Activated B cell treated with CpG ODN at 0.5 μM for 24 hours (primary cell): ENCODE measurements at places on chromosomes 5 and 9. TPM values are rescaled to one million over a fixed set of nuclear protein-coding genes. Genes with fewer than 3 reads are reported as not detected.

- DNase-seq = no peak
Observed at GRCh38 chr9:20043461-20043860, 254.6 kb upstream of the SLC24A2 start.

GRCh38 chr9:18253950-18254349 lies 220.0 kb upstream of the ADAMTSL1 start:
- DNase-seq = no peak

GRCh38 chr9:5614985-5615384 lies 13.9 kb upstream of the RIC1 start:
- no peak for DNase-seq

Gene IL5
- not detected in 2 replicates for total RNA-seq

GRCh38 chr5:91938441-91938840 lies 555.3 kb upstream of the ARRDC3 start:
- DNase-seq = no peak

- no peak for DNase-seq
Observed at GRCh38 chr5:175814691-175815090, 56.7 kb upstream of the CPLX2 start.

Gene NOXA1
- total RNA-seq = 2.6 and 3.9 TPM in 2 replicates

- DNase-seq = no peak
Observed at GRCh38 chr9:115211413-115212124, 93.6 kb upstream of the TNC start.

DNA sequence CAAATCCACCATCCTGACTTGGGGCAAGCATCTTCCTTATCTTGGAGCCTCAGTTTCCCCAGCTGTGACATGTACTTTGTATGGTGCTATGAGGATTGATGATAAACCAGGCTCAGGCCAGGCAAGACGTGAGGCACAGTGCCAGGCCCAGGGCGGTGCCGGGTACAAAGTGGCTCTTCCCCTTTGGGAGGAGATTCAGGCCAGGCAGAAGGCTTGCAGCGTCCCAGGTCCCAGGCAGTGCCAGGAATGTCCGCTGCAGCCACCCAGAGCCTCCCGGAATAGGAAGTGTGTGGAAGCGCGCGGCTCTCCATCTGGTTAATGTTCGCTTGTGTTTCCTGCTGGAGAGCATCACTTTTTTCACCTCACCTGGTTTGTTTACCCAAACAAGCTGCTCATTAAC lies 12.6 kb upstream of the DENND1A start:
- no peak for DNase-seq
